ENCODE measurements at places on chromosomes 11 and 22.

GRCh38 chr11:66815646-66816045, 27.6 kb upstream of the RCE1 start:
- DNase-seq = no peak

DNA sequence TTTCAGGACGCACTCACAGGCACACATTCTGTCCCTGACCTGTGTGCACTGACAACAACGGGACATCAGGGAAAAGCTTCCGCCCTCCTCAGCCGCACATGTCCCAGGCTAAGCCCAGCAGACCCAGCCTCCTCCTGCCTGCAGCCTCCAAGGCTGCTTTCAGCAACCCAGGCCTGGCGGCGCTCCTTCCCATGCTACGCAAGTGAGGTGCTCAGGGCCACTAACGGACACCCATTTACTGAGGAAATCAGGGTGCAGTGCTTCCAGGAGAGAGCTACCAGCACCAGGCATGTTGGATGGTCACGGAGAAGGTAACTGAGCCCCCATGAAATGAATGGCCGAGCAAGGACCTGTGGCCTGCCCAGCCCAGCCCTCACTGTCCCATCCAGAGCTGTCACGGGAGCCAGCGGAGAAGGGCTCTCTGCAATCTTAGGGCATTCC, 6.9 kb downstream of the MOB2 start:
- DNase-seq = no peak

GRCh38 chr22:30245985-30246813, at the start of gene LIF:
Gene LIF (minus strand): TSS chr22:30246759. CDS start chr22:30246695, 64 bp downstream.
- peak; percentile 29 for DNase-seq

DNA sequence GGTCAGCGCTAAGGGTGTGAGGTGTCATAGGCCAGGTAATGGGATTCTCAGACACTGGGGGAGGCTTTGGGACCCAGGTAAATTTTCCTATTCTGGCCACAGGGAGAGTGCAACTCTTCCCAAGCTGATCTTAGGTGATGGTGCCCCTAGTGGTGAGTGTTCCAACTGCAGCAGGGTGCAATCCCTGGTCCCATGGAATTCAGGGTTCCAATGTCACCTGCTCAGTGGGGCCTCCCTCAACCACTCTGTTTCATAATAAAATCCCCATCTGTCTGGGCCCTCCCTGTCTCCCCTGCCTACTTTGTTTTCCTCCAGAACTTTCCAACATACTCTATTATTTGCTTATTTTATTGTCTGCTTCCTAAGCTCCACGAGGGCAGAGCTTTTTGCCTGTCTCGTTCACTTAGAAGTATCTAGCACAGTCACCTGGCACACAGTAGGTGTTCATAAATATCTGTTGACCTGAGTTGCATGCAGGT, 2.9 kb upstream of the SGSM1 start:
- DNase-seq = peak; percentile 54

GRCh38 chr11:78192223-78192719, 3.6 kb downstream of the USP35 start:
- no peak for DNase-seq

DNA sequence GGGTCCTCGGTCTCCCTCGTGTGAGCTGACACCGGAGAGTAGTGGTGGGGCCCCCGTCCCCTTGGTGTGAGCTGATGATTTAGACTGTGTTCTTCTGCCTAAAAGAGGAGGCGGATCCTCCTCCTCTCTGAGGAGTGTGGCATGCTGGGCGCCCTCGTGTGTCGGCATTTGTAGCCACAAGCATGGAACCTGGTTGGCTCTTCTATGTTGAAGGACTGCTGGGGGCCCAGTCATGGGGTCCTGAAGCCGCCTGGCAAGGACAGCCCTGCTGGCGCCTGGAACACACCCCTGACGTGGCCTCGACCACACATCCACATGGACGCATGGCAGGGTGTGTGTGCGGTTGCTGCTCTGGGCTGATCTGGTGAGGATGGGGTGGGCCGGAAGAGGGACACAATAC, 50.2 kb downstream of the AP2A2 start:
- no peak for DNase-seq

GRCh38 chr11:120516461-120517389, 5.2 kb downstream of the GRIK4 start:
- no peak for DNase-seq

DNA sequence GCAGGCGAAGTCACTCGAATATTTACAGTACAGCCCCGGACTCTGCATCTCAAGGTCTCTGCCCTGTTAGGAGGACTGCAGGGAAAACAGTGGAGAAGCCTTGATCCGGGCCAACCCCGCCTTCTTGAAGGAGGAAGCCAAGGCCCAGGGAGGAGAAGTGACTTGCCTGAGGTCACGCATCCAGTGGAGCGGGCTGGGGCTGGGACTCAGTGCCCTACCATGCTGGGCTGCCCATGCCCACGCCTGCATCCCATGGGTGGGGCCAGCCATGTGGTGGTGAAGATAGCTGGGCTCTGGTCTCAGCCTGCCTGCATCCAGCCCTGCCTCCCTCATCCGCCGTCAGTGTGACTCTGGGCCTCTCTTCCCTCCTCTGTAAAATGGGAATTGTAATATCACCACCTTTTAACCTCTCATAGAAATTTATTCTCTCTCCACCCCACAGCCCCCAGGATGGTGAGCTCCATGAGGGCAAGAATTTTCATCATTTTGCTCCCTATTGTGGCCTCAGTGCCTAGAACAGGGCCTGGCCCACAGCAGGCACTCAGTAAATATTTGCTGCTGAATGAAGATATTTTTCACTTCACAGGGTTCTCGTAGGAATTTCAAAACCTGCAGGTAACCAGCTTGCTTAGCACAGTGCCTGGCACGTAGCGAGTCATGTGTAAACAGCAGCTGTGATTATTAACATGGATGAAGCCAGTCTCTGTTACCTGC, 57.3 kb downstream of the OTOG start:
- no peak for DNase-seq

GRCh38 chr11:118148856-118149255, 3.8 kb downstream of the SCN4B start:
- no peak for DNase-seq

- DNase-seq = no peak
These were observed 8.5 kb downstream of the SERHL2 start for GRCh38 chr22:42562279-42562678.

GRCh38 chr11:115578275-115578674, 74.1 kb upstream of the CADM1 start:
- no peak for DNase-seq

DNA sequence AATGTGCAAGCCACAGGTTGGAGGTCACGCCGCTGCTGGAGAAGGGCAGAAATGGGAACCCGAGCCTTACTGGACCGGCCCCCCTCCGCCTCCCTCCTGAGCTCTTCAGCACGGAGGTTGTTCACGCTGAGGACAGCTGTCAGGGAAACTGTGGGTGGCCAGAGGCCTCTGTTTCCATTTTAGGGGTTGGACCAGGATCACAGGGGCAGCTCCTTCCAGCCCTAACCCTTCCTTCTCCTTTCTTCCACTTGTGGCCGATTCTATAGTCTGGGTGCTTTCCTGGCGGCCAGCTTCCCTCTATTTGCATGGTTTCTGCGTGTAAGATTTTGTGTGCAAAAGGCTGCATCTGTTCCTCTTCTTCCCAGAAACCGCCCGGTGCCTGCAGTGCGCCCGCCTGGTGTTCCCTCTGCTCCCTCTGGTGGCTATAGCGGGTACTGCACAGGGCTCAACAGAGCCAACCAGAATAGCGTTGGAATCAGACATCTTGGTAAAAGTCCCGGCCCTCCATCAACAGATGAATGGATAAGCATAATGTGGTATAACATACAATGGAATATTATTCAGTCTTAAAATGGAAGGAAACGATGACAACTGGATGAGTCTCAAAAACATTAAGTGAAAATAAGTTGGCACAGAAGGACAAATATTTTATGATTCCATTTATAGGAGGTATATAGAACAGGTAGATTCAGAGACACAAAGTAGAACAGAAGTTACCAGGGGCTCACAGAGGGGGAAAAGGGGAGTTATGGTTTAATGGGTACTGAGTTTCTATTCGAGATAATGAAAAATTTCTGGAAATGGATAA, 8.4 kb upstream of the SLC22A8 start:
- DNase-seq = peak; percentile 86

Measured in activated T-cell treated with anti-CD3 and anti-CD28 coated beads for 1 hour (primary cell).